ENCODE measurements at places on chromosomes 2 and 18.

- no peak for DNase-seq
Measured at GRCh38 chr2:168626096-168626495, 170.0 kb downstream of the CERS6 start.

DNA sequence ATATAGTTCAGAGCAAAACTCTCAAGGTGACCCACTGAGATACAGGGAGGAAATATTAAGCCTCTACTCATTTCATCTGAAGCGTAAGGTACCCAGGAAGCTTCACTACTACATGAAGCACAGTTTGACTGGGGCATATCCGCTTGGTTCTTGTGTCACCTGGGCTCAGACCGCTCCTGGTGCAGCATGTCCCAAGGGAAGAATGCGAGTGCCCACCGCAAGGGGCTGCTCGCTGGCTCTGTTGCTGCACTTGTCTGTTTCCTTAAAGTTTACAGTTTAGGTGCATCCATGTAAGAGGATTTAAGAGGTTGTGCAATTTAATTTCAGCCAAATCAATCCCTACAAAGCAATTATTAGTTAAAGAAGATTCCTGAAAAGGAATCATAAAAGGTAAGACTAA is 507.8 kb downstream of the FBXO15 start:
- no peak for DNase-seq

- no peak for DNase-seq
Measured at GRCh38 chr2:98188351-98189046, 101.5 kb downstream of the VWA3B start.

DNA sequence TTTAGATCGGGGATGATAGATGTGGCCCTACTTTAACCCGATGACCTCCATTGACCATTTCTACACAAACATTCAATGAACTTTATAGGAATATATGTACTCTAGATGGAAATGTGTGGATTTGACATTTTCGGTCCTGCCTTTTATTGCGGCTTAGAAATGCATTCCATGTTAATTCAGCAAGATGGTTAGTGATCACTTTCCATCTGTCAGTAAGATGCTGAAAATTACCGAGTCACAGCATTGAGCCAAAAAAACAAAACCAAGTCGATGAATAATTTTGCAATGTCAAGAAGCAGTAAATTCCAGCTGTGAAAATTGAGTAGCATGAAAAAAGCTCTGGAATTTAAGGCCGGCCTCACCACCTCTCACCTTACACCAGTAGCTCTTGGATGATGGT is 1642.6 kb upstream of the NXPH2 start:
- DNase-seq, result no peak

GRCh38 chr2:189834059-189834458 is 49.8 kb downstream of the PMS1 start:
- DNase-seq, result no peak
